Activated naive CD4-positive, alpha-beta T cell treated with Interleukin-2 at 50 U/mL for 16 hours (primary cell): ENCODE measurements at places on chromosomes 5 and 9.

DNA sequence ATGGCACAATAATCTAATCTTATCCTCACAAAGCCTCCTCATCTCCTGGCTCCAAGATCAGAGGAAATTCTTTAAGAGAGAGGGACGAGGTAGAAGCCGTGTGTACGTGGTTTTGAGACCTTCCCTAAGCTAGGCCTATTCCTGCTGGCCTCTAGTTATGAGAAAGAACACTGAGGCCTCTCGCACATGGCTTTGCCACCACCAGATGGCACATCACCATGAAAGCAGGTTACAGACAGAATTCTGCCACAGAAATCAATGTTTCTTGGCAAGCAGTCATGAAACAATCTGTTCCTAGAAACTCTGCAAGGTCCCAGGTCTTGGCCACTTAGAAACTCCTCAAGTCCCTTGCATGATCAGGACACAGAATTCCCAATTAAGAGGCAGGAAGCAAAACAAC is 268.2 kb upstream of the TAS2R1 start:
- DNase-seq = no peak

DNA sequence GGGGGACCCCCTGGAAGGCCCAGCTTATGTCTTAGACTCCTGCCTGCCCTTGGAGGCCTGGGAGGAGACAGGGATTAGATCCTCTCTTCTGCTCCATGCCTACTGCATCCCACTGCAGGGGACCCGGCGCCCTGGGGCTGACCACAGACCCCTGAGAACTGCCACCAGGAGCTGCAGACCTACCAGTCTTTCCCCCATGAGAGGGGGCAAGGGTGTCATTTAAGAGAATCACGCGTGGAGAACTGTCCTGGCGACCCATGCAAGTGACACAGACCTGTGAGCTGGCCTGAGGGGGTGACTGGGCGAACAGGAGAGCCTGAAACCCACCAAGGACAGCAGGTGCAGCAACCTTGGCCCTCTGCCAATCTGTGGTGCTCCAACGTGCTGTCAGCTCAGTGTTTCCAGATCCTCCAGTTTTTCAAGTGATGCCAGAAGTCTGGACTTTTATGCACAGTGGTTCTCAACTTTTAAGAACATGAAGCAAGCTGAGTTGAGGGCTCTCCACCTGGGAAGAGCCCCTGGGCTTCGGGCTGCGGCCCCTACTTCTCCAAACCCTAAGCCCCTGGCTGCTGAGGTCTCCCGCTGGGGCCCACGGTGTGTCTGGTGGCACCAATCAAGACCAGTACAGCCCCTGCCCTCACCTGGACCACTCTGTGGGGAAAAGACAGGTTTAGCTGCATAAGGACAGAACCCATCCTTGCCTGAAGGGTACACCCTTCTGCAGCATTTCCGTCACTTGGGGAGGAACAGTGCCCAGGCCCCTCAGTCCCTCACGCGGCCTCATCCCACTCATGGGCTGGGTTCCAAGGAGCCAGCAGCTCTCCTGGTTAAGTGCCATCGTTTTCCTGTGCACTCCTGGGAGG is 18.2 kb downstream of the GFPT2 start:
- DNase-seq = no peak

GRCh38 chr9:34463098-34463900 is 4.7 kb downstream of the DNAI1 start:
- DNase-seq = peak; percentile 57

DNA sequence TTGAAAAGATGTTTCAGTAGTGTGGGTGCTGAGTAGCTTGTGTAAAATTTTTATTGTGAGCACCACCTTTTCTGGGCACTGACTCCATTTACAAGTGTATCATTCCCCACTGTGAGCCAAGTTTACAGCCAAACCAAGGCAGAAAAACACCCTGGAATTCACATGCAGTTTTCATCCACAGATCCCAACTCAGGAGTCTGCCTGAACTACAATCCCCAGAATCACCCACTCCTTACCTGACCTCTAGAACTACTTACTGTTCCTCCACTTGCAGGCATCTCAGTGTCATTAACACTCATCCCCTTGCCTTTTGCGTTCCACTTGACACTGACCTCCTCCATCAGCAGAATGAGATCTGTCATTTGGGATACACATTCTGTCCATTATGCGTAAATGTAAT is 2042.6 kb upstream of the CDH6 start:
- no peak for DNase-seq

GRCh38 chr9:68705531-68706362 is 707 bp downstream of the PIP5K1B start:
- no peak for DNase-seq

- no peak for DNase-seq
These were observed 306.8 kb downstream of the SEMA5A start for GRCh38 chr5:9239071-9239470.

- DNase-seq = no peak
These were observed 416.5 kb downstream of the MLLT3 start for GRCh38 chr9:20205821-20206220.

GRCh38 chr9:125075997-125076396 is 67.3 kb downstream of the SCAI start:
- no peak for DNase-seq

- DNase-seq = no peak
These were observed 60.5 kb upstream of the CD180 start for GRCh38 chr5:67257077-67257476.

DNA sequence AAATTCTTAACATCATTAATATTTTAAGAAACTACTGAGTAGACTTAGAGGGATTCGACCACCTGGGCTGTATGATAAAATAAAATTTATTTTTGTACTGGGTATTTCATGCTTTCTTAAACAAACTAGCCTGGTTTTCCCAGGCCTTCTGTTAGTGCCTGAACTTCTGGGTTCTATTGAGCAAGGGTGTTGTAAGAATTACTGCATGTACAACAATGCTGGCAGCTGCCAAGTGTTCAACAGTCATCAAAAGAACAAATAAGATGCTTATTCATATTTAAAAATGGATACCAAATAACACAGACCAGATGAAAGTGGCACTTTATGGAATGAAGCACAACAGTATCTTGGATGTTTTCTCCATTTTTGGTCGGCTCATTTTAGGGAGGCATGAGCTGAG is 123.2 kb upstream of the FBXL7 start:
- DNase-seq = no peak

- DNase-seq = no peak
These were observed 8.5 kb downstream of the NRARP start for GRCh38 chr9:137293482-137294090.

DNA sequence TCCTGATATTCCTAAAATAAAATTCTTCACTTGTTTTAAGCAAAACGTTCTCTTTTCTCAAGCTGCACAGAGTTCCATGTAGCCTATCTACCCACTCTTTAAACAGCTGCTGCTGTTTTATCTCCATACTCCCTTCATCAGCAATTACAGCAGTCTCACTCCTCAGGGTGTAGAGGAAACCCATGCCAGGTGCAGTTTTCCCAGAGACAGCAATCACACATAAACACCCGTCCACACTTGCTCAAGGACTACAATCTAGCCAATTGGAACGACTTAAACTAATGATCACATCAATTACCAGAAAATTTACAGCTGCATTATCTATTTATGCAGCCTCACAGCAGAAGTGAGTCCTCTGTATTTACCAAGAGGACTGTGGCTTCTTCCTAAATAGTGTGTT is 141.7 kb downstream of the HTR1A start:
- DNase-seq = no peak

DNA sequence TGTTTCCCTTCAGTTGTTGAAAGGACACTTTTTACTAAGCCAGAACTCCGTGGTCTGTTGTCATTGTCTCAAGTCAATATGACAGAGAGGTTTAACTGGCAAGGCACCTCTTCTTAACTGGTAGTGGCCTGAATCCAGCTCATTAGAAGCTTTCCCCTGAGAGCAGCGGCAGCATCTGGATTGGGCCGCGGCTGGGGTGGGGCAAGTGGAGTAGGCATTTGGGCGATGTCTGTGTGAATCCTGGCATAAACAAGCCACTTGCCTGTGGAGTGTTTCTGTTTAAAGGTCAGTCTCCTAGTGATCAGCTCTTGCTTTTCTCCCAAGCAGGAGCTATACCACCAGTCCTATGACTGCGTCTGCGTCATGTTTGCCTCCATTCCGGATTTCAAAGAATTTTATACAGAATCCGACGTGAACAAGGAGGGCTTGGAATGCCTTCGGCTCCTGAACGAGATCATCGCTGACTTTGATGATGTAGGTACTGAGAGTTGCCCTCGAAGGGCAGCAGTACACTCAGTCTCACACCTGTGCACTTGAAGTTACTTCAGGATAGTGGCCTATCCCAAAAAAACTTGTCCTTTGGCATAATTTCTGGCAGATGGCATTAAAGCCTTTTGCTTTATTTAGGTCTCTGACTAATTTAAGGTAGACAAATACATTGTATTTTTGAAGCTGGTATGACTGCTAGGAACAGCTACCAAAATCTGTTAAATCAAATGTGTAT is 48.9 kb downstream of the CFAP90 start:
- DNase-seq = no peak

DNA sequence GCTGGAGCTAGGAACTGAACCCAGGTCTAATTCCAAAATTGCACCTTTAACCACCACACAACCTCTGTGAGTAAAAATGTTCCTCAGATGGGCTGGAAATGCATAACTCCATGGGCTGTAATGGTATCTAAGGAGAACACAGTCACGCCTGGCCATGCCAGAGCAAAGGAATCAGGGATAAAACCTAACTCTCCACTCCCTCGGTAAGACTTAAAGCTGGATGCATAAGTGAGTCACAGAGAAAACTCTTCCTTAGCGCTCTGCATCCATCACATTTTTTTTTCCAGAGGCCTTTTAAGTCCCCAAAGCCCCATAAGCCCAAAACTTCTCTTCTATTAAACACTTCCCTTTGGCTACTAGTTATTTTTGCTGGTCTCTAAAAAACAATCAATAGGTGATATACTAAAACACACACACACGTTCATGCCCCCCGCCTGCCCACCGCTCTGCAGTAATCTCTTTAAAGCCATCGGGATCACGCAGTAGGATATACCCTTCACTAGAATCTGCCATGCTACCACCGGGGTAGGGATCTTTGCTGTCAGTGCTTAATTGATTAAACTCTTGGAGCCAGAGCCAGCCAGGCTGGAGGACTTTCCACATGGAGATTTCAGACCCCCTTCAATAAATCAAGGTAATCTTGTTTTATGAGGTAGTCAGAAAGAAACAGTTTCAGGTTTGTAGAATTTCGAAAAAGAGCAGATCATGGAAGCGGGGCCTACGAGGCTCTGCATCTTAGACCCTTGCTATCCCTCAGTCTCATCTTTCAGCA is 212.9 kb downstream of the MAPKAP1 start:
- DNase-seq = no peak

DNA sequence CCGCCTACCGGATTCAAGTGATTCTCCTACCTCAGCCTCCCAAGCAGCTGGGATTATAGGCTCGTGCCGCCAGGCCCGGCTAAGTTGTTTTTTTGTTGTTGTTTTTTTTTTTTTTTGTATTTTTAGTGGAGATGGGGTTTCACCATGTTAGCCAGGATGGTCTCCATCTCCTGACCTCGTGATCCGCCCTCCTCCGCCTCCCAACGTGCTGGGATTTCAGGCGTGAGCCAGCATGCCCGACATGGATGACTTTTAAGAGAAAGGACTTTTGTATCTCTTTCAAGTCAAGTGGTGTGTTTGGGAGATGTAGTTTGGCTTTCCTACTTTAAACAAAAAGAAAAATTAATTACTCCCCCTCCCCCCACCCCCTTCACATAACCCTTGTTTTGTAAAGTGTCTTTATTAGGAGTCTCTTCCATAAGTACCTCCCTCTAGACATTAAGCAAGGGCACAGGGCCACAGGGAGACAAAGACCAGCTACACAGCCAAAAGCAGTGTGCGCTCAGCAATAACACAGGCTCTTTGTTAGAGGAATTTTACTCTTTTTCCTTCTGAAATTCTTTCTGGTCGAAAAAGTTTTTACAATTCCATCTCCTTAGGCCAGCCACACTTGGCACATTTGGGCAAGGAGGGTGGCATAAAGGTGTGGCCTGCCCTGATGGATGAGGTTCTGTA is 31.2 kb downstream of the JAKMIP2 start:
- no peak for DNase-seq

DNA sequence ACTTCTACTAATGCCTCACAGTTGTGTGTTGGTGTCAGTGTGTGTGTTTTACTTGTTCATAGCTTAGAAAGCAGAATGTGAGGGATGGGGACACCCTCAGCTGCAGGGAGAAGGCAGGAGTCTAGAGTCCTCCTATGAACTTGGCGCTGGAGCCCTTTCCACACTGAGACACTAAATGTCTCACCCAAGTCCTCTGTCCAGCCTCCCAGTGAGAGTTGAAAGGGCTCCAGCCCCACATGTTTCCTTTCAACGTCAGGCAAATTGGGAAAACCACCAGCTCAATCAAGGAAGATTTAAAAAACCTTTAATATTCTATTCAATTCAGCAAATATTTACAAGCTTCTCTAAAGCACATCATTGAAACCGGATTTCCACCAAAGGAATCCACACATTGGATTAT is 167.6 kb upstream of the MSX2 start:
- no peak for DNase-seq

DNA sequence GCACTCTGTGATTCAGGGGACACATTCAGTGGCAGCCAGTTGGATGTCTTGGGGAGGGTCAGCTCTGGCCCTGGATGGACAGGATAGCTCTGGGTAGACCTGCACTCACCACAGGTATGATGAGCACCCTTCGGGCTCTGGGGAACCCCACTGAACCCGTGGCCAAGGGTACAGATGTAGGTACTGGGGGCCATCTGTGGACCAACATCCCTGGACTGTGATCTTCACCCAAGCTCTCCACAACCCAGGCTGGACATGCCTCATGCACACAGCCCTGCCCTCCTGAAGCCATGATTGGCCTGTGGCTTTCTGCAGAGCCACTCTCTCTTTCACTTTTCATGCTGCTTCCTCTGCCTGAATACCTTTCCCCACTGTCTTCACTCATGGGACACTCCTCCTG is 15.6 kb upstream of the ACSL6 start:
- no peak for DNase-seq

DNA sequence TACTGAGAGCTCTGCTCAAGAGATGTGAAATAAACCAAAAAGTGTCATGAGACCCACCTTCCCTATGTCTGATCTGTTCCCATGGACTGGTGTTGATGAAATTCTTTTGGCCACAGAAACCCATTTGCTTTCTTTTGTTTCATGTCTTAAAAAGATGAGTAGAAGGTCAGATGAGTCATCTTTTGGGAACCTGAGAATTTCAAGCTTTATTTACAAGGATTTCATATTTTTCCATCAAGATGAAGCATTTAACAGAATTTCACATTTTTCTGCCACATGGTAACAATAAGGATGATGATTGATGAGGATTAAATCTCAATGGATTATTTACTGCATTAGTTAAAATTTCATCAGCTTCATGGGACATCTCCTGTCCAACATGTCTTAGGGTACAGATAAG is 337.8 kb downstream of the DEPDC1B start:
- no peak for DNase-seq

DNA sequence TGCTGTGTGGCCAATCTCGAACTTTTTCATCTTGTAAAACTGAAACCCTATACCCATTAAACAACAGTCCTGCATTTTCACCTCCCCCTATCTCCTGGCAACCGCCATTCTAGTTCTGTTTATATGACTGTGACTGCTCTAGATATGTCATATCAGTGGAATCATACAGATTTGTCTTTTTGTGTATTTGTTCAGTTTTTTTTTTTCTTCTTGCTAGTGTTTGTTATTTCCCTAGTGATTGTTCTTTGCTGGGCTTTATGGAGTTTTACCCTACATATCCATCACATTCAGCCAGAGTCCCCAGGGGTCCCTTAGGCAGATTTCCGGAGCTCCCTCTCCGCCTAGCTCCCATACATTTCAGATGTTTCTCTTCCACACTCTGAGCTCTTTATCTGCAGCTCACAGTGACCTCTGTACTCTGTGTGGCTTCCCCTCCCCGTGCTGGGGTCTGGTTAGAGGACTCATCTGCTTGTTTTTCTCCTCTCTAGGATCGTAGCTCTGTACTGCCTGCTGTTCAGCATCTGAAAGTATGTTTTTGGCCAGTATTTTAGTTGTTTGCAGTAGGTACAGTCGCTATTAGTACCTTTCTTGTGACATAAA is 25.1 kb upstream of the CARTPT start:
- DNase-seq = no peak
